ENCODE measurements at places on chromosomes 5 and 9.

DNA sequence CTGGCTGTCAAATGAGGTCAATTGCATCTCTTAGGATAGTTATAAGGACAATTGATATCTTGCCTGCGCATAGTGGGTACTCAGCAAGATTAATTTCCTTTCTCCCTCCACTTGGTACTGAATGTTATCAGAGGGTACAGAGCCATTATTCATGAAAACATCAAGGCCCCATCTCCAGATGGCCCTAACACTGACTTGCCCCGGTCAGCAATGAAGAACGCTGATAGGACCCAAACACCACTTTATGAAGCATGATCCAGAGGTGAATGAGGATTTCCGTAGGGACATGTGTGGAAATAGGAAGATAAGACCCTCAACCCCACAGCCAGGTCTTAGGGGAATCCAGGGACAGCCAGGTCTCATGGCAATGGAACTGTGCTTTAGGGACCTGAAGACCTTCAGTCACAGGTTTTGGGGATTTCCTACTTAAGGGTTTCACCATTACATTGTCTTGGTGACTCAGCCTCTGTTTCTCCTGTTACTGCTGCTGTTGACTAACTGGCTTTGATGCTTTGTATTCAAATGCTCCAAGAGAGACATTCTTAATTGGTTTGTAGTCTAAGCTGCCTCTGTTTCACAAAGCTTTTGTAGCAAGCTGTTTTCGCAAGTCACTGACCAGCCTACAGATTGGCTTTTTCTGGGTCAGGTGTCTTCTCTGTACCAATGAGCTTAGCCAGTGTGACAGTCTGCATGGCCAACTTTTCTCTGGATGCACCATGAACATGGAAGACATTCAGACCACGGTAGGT lies 35.3 kb upstream of the IQGAP2 start:
- no peak for DNase-seq

DNA sequence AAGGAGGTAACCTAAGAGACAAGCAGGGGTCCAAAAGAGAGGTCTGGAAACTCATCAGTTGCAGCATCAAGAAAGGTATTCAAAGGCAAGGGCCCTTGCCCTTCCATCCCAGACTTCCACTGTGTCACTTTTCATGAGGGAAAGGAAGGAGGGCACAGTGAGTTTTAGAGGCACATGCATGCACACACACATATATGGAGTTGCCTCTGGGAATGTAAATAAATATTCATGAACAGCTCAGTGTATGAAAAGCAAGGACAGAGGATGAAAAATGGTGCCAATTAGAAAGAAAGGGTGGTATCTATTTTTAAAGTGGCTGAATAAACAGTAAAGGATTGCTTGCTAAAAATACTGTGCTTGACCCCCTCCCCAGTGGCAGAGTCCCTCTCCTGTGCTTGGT lies 105.3 kb upstream of the LRRTM2 start:
- DNase-seq, result no peak

DNA sequence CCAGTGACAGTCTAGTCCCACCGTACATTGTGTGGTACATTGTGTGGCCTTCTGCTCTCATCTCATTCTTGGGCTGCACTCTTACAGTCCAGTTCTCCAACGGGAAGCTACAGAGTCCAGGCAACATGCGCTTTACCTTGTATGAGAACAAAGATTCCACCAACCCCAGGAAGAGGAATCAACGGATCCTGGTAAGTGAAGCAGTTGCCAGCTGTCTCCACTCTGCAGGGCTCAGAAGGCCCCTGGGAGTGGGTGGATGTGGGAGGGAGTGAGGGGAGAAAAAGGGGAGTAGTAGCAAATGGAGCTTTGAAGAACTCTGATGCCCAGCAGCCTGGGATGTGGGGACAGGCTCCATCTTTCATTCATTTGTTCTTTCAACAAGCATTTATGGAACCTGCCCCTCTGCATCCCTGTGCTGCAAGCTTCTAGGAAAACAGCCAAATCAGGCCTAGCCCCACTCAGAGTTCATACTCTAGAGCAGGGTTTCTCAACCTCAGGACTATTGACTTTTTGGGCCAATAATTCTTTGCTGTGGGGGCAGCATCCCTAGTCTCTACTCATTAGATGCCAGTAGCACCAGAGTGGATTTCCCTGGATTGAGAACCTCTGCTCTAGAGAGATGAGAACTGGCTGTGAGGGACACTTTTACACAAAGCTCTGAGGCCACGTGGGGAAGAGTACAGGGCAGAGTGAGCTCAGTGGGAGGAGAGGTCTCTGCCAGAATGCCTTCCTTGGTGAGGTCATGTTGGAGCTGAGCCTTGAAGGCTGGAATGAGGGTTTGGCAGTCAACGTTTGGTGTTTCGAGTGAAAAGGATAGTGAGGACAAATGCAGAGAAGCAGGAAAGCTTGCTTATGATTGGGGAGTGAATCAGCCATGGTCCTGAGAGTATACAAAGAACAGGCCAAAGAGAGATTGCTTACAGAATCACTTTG lies 1.1 kb downstream of the POLR1E start:
- no peak for DNase-seq

DNA sequence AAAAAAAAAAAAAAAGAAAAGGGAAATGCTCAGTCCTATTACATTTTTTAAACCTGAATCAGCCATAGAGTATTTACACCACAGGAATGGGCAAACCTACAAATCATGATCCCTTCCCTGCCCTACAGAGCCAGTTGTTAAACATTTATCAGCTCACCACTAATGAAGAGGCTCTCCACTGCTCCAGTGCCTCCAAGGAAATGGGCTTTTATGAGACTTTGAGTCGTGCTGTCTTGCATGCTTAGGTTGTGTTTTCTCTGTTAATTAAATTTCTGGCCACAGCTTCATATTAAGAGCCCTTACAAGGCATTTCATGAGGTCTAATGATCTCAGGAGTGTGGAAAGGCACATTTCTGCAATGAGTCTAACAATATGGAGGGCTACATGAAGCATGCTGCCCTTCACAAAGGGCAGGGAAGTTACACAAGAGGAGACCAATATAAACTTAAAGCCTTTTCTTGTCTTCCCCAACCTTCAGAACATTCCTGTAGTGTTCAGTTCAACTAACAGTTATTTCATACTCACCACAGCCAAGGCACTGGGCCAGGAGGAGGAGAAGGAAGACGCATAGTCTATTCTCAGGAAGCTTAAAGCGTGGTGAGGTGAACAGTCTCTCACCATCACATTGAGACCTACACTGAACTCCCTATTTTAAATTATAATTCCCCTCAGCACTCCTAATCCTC lies 140.1 kb upstream of the ABCA1 start:
- DNase-seq, result no peak

DNA sequence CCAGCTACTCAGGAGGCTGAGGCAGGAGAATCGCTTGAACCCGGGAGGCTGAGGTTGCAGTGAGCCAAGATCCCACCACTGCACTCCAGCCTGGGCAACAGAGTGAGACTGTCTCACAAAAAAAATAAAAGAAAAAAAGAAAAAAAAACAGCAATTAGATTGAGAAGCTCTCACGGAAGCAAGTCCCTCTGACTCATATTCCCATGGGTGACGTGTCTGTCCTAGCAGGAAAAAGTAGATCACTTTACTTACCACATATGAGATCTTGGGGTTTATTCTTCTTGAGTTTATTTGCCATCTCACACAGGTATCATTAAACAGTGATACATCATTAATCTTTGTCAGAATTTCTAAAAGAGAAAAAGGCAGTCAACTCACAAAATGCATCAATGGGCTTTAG lies 62.6 kb downstream of the SUSD1 start:
- no peak for DNase-seq

GRCh38 chr9:19741178-19741577 lies 47.7 kb downstream of the SLC24A2 start:
- no peak for DNase-seq

DNA sequence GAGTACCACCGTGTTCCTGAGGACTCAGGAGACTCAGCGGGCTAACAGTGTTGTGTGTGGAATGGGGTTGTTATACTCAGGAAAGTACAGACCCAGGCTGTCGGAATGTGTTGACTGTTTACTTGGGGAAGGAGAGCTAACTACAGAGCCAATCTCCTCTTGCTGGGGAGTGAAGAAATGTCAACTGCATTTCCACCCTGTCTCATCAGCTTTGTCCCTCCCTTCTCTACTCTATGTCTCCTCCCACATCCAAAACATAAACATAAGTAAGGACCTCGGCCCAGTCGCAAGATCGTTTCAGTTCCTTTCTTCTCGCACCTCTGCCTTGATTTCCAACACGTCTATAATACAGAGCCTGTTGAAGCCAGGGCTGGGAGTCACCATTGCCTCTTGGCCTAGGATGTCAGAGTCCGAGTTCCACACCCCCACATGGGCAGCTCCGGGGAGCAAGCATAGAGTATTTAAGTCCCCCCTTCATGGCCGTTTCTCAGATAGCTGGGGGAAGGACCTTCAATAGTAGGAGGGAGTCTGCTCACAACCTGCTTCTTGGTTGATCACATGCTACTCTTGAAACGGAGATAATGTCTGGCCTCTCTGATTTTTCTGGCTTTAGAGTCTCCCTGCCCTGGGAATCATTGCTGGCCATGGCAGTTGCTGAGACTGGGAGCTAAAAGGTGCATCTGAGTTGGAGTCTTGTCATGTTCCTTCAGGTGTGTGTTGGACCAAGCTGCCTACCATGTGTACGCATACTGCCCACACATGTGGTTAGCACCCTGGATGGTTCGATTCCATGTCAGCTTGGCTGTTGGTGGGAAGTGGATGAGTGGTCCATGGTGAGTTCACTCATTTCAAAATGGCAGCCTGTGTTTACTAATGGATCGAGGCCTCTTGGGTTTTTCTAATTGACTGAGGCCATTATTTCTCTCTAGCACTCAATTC lies 147.3 kb downstream of the MTX3 start:
- no peak for DNase-seq

GRCh38 chr9:37209431-37210386 lies 89.3 kb downstream of the ZCCHC7 start:
- DNase-seq, result no peak

DNA sequence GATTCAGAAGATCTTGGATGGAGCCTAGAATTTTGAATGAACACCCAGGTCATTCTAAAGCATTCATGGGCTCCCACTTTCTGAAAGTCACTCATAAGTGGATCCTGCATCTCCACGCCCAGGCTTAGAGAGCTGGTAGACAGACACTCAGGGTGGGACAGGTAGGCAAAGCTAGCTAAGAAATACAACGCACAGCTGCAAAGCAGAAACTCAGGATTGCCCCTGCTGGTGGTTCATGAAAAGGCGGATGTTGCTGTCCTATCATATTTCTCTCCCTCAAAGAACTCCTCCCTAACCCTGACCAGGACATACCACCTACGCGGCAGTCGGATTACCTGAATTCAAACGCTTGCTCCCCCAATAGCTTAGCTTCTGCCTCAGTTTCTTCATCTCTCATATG lies 226.5 kb downstream of the GLIS3 start:
- DNase-seq, result no peak

- DNase-seq, result no peak
Measured at GRCh38 chr5:63727583-63727982, 234.7 kb downstream of the HTR1A start.

DNA sequence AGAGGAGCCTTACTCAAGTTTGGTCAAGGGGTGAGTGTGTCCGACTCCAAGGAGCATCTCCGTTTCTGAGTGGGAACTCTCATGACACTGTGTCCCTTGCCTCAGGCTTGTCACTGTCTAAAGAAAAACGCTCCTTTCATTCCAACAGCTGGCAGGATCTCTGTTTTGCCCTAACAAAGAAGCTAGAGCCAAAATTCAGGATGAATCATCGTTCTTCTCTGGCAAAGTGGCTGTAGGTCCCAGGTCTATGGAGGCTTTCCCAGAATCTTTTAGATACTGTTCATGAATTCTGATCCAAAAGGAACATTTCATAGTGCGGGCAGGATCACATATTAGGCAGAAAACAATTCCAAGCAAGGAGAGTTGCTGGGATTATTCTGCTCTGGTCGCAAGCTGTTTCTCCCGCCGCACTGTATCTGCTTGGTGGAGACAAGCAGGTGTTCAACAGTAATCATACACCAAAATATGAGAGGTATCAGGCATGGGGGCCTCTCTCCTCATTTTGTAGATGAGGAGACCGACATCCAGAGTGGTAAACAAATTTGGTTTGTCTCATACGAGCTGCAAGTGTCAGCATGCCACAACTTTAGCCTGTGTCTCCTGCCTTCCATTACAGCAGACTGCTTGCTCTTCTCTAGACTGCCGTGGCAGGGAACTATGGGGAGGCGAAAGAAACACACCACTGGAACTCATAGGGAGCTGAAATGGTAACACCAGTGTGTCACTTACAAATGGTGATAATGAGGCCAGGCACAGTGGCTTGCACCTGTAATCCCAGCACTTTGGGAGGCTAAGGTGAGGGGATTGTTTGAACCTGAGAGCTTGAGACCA lies 72.6 kb downstream of the ENTREP1 start:
- DNase-seq, result no peak

GRCh38 chr9:91065231-91066041 lies 263.8 kb downstream of the SYK start:
- no peak for DNase-seq

DNA sequence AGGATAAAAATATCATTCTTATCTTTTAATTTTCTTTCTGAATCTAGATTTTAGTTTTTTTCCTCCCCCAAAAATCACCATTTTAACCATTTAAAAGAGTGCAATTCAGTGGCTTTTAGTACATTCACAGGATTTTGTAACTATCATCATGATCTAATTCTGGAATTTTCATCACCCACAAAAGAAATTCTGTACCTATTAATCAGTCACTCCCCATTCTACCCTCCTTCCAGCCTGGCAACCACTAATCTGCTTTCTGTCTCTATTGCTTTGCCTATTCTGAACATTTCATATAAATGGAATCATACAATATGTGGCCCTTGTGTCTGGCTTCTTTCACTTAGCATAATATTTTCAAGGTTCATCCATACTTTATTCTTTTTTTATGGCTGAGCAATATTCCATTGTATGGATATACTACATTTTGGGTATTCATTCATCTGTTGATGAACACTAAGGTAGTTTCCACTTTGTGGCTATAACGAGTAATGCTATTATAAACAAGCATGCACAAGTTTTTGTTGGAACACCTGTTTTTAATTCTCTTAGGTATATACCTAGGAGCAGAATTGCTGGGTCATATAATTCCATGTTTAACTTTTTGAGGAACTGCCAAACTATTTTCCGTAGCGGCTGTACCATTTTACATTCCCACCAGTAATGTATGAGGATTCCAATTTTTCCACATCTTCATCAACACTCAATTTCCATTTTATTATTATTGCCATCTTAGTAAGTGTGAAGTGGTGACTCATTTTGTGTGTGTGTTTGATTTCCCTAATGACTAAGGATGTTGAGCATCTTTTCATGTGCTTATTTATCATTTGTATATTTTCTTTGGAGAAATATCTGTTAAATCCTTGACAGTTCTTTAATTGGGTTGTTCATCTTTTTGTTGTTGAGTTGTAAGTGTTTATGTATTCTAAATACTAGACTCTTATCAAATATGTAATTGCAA lies 340.3 kb downstream of the CWC27 start:
- DNase-seq, result no peak

GRCh38 chr9:130786526-130786925 lies 48.5 kb upstream of the ABL1 start:
- no peak for DNase-seq

Data from stimulated activated CD4-positive, alpha-beta T cell treated with anti-CD3 and anti-CD28 coated beads, TNF-alpha, amount 100 ng/mL, for 1 hour (primary cell).